Mammary microvascular endothelial cell (primary cell): ENCODE measurements at places on chromosomes 5 and 9. TPM values are rescaled to one million over a fixed set of nuclear protein-coding genes. Genes with fewer than 3 reads are reported as not detected.

F12 gene
- 0.89 and 1.4 TPM in 2 replicates for total RNA-seq

FAM153A gene
- total RNA-seq: not detected in 2 replicates

TMEFF1 gene
- total RNA-seq: 14.6 and 19.6 TPM in 2 replicates

CMYA5 gene
- under 0.01 TPM in 2 replicates for total RNA-seq

LCN15 gene
- total RNA-seq: 1.6 TPM in 1 of 2 replicates, not detected in the other

NR5A1 gene
- total RNA-seq: not detected in 2 replicates

TRPM6 gene
- 0.27 and 0.49 TPM in 2 replicates for total RNA-seq

IL12B gene
- total RNA-seq: not detected in 2 replicates

KCNV2 gene
- total RNA-seq: not detected in 2 replicates

IL4 gene
- not detected in 2 replicates for total RNA-seq

SPATA31E1 gene
- not detected in 2 replicates for total RNA-seq

ZNG1C gene
- 13.1 and 14.3 TPM in 2 replicates for total RNA-seq

GPR21 gene
- 0.25 TPM in 1 of 2 replicates, not detected in the other for total RNA-seq

CD180 gene
- not detected in 2 replicates for total RNA-seq

IQGAP2 gene
- 0.39 and 1.1 TPM in 2 replicates for total RNA-seq

C5orf58 gene
- not detected in 2 replicates for total RNA-seq

CFAP90 gene
- total RNA-seq: not detected in 2 replicates

NR6A1 gene
- 0.54 and 0.80 TPM in 2 replicates for total RNA-seq

FAM163B gene
- not detected in 2 replicates for total RNA-seq

CER1 gene
- total RNA-seq: not detected in 2 replicates

OTULINL gene
- total RNA-seq: 0.05 and 0.13 TPM in 2 replicates

PCDHGB3 gene
- 0.67 and 1.4 TPM in 2 replicates for total RNA-seq

IFNK gene
- not detected in 2 replicates for total RNA-seq

PCDHA1 gene
- total RNA-seq: not detected in 2 replicates

PCDHB11 gene
- total RNA-seq: not detected in 2 replicates

HABP4 gene
- 11.7 and 13.3 TPM in 2 replicates for total RNA-seq

SLC36A2 gene
- not detected in 2 replicates for total RNA-seq
